ENCODE measurements at places on chromosomes 2 and 18.

DNA sequence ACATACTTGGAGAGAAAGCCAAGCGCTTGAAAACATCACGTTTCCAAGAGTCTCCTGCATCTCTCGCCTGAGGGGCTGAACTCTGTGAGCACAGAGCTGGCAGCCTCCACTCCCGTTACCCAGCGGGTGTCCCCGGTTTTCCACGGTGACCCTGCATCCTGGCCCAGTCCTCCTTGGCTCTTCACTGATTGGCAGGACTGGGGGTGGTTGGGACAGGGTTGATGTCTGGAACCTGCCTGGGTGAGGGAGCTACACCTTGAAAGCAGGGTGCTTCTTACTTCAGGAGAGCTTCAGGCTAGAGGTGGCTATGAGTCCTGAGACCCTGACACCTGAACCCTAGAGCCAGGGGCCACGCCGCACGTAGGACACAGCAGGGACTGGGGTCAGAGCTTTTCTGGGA is 234.1 kb downstream of the DYSF start:
- no peak for DNase-seq

DNA sequence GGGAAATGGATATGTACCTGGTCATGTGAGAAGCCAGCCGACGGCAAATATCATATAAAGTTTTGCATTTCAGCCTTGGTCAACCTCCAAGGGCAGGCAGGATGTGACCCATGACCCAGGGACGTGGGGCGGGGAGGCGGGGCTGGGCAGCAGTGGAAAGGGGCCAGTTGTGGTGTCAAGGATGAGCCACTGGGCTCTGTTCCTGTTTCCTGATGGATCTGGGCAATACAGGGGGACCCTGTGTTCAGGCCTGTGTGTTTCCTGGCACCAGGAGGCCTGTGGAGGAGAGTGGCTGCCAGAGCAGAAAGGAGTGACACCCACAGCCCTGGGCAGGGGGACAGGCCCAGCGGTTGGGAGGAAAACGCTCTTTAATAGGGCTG is 106.9 kb downstream of the GATA6 start:
- no peak for DNase-seq

- no peak for DNase-seq
These were observed 149.5 kb upstream of the RBBP8 start for GRCh38 chr18:22783662-22784076.

GRCh38 chr18:27948986-27949385 is 227.9 kb downstream of the CDH2 start:
- DNase-seq = no peak

GRCh38 chr2:101832114-101832513 is 134.6 kb downstream of the MAP4K4 start:
- no peak for DNase-seq

DNA sequence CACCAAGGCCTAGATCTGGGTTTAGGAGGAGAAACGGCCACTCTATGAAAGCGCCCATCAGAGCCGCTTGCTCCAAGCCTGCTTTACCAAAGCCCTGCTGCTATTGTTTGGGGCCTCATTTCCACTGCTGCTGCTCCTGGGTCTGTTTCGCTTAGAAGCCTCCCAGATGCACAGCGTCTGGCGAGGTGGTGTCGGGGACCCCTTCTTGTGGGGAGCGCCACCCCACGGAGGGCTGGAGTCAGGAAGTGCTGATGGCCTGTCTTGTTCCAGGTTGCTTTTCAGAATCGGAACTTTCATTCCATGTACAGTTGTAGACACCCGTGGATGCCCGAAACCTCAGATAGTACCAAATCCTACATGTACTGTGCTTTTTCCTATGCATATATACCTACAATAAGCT is 204.9 kb upstream of the TWIST2 start:
- no peak for DNase-seq

GRCh38 chr2:173649527-173650219 is 295.0 kb downstream of the CDCA7 start:
- DNase-seq = no peak

- DNase-seq = no peak
These were observed 66.2 kb downstream of the MDH1 start for GRCh38 chr2:63654959-63655358.

DNA sequence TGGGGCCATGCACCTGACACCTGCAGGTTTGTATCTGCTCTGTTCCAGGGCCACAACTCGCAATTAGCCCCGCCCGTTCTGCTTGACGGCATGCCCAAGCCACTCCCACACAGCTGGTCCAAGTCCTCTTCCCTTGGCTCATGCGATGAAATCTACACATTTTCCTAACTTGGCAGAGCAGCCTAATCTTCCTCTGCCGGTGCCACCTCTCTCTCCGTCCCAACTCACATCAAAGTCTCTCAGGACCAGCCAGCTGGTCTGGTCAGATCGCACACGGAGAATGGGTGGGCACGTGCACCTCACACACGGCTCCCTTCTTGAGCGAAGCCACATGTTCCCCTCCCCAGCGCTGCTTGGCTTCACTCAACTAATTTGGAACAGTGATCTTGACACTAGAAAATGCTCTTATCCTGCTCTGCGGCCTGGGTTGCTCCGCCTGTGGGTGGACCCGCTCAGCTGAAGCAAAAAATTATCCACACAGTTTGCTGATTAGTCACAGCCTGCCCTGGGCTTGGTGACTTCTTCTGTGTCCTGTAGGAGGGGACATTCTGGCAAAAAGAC is 176.7 kb downstream of the NRP2 start:
- no peak for DNase-seq

DNA sequence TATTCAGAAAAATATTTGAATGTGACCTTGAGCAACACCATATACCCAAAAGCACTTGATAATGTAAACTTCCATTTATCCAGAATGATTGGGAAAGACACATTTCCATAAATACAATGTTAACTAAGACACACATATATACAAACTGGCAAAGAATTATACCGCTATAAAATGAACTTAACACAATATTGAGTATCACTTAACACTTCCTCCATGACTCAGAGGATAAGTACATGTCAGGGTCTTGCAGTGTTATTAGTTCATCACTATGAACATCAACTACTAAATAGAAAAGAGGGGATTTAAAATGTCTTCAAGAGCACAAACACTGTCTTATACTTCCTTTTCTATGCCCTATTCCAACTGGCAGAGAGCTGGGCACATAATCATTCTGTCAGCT is 18.6 kb downstream of the WDSUB1 start:
- no peak for DNase-seq

GRCh38 chr18:73007195-73007914 is 139.6 kb upstream of the NETO1 start:
- DNase-seq = no peak

DNA sequence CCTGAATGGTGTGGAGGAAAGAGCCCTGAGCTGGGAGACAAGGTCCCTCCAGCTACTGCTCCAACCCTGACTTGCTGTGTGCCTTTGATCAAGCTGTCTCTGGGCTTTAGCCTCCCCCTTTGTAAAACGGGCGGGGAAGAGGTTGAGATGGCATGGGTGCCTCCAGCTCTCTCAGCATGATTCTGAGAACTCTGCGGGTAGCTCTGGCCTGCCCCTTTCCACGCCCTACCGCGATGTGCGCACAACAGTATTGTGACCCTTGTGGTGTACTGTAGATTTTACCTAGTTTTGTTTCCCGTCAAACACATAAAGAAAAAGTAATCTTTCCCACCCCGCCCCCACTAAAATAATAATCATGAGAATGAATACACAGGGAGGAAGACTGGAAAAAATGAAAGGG is 5.3 kb downstream of the CD8A start:
- DNase-seq = no peak

- no peak for DNase-seq
These were observed 105.2 kb upstream of the TFCP2L1 start for GRCh38 chr2:121390082-121390692.

GRCh38 chr2:75522543-75523312 is 38.0 kb downstream of the EVA1A start:
- DNase-seq = no peak

DNA sequence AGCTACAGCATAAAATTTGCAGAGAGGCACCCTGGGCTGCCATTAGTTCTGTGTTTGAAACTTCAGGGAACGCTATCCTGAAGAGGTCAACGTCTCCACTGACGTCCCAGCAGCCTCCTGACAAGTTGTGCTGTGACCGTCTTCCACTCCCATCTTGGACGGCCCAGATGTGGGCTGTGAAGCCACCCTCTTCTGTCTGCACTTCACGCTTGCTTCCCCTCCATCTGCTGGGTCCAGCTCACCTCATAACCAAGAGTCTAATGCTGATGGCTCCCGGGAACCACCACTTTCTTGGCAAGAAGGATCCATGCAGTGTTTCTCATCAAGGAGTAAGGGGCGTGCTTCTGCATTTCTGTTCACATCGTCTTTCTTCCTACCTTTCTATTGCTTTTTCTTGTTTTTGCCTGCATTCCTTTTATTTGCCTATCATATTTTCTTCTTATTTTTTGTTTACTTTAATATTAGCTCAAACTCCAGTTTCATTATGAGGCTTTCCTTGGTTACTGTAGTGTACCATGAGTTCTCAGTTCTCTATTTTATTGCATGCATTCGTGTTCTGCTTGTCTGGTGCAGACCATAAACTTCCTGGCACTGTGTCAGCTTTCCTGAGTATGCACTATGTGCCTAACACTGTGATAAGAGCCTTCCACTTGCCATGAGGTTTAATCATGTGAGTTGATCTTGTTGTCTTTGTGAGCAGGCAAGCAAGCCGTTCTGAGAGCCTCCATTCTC is 631.8 kb upstream of the RAB6C start:
- DNase-seq = no peak

- DNase-seq = no peak
These were observed 15.4 kb upstream of the MLPH start for GRCh38 chr2:237471438-237472186.

DNA sequence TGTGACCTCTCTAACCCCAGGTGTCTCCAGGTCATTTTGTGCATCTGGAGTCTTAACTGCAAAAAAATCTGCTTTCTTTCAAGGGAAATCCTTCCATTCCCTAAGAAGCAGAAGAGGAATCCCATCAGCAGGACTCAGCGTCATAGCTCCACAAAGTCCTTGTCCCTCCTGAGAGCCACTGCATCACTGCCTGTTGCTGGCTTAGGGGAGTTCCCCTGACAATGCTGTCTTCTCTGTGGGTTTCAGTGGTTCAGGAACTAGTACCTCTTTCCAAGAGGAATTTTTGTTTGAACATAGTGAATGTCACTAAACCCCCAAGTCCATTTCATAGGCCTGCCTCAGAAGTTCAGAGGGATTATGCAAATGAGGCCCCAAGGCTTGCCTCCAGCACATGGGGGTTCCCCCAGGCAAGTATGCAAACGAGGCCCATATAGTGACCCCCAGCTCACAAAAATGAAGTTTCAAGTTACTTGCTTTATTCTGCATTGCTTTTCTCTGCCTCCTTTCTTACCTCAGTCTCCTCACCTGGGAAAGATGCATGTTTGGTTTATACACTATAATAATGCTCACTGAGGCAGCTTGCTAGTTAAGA is 513.9 kb upstream of the MEX3C start:
- DNase-seq = no peak

DNA sequence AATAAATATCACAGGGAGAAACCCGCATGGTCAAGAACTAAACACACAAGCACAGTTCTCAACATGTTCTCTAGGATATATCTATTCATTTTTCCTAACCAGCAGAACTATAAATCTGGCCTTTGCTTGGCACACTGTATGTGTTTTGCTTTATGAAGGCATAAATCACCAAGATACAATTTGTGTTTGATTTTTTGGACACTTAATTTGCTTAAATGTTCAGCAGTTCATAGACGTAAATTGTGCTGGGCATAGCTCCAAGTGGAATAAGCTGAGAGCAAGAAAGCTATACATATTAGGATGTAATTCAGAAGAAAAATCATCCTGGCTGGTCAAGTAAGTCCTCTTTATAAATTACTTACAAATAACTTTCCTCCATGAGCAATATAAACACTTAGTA is 341.5 kb upstream of the ATP5MC3 start:
- no peak for DNase-seq

DNA sequence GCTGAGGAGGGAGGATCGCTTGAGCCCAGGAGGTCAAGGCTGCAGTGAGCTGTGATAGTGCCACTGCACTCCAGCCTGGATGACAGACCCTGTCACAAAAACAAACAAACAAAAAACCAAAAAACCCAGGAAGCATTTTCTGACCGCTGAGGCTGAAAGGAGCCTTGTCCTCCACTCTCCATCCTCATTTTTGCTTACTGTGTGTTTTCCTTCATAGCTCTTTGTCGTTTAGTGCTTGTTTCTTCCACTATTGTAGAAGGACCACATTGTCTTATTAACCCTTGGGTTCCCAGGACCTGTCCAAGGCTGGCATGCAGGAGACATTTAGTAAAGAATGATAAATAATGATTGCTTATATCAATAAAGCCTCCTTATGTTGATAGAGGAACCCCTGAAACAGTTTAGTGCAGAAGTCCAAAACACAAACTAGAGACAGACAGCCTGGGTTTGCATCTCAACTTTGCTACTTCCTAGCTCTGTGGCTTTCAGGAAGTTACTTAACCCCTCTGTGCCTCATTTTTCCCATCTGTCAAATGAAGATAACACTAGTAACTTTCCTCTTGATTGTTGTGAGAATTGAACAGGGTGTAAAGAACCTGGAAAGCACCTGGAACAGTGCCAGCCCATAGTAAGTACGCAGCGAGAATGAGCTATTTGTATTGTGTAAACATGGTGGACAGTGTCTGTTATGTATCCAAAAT is 126.0 kb downstream of the LPIN1 start:
- DNase-seq = no peak

DNA sequence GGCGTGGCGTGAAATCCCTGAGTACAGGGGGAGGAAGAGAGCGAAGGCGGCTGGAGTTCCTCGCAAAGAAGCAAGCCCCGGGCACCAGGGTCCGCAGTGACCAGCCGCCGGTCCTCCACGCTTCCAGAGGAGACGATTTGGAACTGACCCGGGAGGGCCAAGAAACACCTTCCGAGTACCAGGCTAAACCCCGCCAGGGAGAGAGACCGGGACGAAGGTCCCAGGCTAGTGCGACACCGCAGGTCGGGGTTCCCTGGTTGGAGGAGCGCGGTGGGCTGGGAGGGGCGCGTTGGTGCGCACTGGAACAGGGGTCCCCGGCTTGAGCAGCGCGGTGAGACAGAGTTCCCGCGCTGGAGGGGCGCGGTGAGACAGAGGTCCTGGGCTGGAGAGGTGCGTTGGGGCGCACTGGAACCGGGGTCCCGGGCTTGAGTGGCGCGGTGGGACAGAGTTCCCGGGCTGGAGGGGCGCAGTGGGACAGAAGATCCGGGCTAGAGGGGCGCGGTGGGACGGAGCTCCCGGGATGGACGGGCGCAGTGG is 901 bp downstream of the WDFY1 start:
- DNase-seq = no peak

DNA sequence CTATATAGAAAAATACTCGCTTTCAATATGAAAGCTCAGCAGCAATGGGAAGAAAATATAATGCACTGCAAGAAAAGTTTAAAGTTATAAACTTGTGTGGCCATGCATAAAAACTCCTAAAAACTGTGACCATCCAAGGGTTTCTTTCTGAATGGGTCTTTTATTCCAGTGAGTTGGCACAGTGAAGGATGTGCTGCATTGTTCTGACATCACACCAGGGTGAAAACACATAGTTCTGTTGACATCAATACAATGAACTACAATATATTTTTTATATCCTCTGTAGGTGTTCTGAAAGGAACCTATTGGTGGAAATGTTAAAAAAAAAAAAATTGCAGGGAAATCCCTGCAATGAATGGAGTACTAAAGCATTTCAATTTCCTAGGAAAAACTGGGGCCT is 80.2 kb downstream of the CDH20 start:
- DNase-seq = no peak
